ENCODE measurements at places on chromosomes 12 and 14.

DNA sequence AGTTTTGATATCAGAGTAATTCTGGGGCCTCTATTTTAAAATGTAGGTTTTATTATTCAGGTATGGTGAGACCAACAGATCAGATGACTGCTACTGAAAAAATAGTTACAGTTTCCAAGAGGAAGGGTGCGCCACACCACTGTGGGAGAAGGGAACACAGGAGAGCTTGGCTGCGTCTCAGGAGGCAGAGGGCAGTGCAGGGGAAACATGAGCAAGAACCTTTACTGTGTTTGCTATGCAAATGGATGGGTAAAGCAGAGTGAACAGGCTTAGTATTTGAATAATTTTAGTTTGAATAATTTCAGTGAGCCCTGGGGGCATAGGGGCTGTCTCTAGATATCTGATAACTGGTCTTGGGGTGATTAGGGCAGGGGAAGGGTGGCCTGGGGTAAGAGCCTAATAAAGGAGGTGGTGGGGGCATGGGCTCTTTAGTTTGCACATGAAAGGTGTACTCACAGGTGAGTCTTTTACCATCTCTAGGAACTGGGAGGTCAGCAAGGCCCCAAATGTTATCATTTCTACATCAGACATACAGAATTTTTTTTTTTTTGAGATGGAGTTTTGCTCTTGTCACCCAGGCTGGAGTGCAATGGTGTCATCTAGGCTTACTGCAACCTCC is 196.8 kb upstream of the NEDD1 start:
- no peak for DNase-seq

DNA sequence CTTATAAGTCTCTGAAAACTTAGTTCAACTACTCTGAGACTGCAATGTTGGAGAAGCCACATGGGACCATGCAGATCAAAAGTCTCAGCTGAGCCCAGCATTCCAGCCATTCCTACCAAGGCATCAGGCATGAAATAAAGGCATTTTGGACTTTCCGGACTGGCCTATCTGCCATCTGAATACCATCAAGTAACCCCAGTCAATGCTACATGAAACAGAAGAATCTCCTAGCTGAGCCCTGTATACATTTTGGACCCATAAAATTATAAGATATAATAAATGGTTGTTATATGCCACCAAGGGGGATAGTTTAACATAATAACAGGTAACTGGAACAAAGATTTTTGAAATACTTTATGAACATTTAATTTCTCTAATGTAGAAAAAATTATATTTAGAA is 9.3 kb upstream of the TMEM260 start:
- DNase-seq = no peak

- DNase-seq = peak; percentile 32
Observed at GRCh38 chr14:34038358-34039057, 87.6 kb upstream of the EGLN3 start.

DNA sequence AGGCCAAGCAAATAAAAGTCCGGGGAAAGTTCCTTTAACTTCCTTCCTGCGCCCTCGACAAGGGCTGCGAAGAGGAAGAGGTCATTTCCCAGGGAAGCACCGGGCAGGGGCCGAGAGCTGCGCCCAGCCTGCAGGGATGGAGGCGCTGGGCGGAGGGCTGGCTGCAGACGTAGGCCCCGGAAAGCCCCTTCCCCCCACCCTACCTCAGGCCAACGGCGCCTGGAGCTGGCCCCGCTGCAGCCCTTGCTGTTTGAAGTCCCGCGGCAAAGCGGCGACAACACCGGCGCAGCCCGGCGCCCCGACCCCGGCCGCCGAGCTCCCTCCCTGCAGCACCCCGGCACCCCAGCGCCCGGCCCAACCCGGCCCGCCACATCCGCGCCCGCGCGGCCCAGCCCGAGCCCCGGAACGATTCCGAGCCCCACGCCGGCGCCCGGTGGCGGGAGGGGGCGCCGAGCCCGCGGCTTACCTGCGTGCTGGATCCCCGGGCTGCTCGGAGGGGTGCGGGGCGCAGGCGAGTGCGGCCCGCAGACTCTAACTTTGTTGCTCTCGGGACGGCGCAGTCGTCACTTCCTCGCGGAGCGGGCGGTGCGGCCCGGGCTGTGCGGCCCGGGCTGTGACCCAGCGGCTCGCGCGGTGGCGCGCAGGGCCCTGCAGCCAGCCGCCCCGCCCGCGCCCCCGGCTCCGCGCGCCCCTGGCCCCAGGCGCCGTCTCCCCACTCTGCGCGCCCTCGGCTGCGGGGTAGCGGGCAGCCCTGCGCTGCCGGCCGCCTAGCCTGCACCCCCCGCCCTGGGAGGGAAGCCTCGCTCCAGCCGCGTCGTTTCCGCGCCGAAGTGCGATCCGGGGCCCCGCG is 64.8 kb upstream of the PTGR2 start:
- no peak for DNase-seq

GRCh38 chr12:30814295-30814655 is 59.5 kb upstream of the CAPRIN2 start:
- no peak for DNase-seq

DNA sequence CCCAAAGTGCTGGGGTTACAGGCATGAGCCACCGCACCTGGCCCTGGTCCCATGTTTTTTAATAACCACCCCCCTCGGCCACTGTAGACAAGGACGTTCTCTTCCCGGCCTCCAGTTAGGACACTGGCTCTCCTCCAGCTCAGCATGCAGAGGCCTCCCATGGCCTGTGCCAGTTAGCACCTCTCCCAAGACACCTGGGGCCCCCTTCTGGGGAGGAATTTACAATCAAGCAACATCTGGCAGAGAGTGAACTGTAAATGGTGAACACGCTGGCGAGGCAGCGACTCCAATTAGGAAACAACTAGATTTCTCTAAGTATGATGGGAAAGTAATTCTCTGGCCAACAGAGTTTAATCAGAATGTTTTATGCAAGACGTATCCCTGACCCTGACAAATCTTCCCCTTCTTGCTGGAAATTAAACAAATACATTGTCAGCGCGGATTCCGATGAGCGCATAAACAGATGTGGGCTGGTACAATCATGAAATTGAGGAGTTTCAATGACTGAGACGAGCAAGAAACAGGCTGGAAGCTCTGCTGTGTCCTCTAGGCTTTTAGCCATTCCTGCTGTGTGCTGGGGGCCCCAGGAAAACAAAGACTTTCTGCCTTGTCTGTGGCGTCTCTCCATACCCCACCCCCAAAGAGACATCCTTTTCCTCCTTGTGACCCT is 61.7 kb upstream of the DLK1 start:
- no peak for DNase-seq

DNA sequence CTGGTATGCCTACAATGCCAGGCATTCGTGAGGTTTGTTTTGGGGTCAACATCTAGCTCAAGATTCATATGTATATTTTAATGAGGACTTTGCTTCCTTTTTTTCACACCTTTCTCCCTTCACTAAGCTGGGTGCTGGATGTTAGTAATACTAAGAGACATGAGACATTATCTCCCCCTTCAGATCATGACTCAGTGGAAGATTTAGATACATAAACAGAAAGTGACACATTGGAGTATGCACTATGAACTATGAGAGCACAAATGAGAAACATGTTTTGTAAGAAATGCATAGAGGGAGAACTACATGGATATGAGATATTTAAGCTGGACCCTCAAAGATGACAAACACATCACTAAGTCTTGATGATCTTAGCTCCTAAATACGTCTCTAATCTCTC is 286.3 kb downstream of the RPAP3 start:
- no peak for DNase-seq

DNA sequence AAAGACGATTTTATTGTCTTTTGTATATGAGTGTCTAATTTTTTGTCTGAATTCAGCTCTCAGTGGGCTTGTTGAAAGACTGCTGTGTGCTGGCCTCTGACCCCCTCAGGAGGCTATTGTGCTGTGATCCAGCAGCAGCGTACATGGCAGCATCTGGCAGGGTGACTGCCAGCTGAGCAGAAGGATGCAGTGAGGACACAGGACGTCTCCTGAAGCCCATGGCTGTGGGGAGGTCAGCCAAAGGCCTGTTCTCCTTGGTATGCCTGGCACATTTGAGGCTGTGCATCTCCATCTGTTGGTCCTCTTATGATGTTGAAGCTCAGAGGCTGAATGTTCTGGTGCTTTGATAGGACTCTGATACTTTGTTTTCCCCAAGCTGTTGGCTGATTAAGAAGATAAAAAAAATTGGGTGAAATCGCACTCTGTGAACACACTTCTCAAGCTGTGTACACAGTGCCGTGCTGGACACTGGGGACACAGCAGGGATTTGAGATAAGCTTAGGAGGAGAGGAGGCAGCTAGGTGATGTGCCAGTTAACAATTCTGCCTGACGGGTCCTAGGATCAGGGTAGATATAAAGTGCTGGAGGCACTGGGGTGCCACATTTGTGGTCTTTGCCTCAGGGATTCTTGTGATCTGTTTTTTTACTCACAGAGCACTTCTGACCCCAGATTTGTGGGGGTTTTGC is 37.5 kb downstream of the EID3 start:
- DNase-seq = no peak

- no peak for DNase-seq
Observed at GRCh38 chr12:56833780-56834179, 70.7 kb downstream of the HSD17B6 start.

- DNase-seq = no peak
Observed at GRCh38 chr14:21874167-21874566, 200.5 kb upstream of the OR4E1 start.

DNA sequence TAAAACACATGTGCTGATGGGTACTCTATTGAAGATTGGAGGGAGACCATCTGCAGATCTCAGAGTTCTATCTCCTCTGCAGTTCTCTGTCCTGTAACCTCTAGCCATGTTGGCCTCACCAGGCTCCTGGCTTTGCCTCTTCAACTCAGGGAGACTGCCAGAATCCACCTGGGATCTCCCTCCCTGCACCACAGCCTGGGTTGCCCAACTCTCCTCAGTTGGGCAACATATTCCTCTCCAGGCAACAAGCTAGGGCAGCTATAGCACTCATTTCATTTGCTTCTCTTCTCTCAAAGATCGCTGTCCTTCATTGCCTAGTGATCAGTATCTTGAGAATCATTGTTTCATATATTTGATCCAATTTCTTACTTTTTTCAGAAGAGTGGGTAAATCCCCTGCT is 28.8 kb downstream of the CKAP4 start:
- no peak for DNase-seq

GRCh38 chr14:78644824-78645559 is 474.8 kb downstream of the NRXN3 start:
- no peak for DNase-seq

- no peak for DNase-seq
Observed at GRCh38 chr14:105499256-105500035, 8.4 kb downstream of the TEDC1 start.

DNA sequence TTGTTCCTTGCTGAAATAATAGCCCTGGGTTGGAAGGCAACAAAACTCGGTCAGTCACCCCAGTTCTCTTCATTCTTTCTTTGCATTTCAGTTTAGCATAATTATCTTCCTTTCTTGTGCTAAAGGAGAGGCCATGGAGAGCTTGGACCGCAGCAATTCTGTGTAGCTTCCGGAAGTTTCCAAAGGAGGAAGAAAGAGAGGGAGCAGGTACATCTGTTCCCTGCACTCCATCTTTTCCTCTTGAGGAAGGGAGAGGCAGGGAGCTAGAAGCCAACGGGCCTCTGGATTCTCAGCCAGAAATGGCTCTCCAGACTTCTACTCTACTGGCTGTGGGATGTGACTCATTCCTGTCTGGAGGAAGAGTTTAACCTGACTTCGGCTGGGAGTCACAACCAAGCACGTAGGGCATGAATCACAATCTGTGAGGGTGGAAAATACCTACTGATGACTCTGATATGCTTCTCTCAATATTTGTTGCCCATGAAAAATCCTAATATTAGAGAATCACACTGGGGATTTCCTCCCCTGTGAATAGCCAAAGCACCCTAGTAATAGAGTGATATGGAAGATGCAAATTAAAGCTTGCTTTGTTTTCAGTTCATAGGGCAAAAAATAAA is 17.0 kb downstream of the ANO6 start:
- DNase-seq = peak; percentile 91

GRCh38 chr12:83559650-83560049 is 872.9 kb downstream of the TMTC2 start:
- DNase-seq = no peak

DNA sequence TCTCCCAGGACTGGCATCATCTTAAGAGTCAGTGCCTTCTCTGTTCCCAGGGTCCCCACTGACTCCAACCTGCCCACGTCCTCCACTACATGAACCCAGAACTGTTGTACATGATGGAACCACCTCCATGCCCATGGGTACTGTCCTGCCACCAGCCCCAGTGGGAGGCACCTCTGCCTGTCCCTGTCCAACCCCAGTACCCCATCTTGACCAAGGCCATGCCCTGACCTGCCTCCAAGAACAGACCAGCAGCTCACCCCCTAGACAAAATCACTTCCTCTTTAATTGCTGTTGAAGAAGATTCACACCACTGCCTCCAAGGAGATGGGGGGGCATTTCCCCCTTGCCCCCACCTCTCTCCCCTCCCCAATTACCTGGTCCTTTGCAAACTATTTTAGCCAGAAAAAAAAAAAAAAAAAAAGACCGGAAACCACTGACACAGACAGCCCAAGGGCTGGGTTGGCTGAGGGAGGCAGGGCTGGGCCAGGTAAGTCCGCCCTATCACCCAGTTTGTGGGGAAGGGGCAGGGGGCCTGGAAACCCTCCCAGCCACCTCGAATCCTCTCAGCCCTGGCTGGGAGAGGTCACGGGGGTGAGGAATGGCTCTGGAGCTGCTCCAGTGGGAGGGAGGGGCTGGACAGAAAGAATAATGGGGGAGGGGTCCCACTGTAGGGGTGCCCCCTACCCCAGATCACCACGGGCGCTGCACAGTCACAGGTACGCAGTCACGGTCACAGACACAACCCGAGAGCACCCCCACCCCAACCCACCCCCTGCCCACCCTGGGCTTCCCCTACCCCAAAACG is 13.4 kb downstream of the AGAP2 start:
- no peak for DNase-seq

All from RCC 7860 (cell line).